ENCODE measurements at places on chromosomes 5 and 9.
A peak's percentile ranks its signal among the peaks of the same experiment; 100 is the strongest.

DNA sequence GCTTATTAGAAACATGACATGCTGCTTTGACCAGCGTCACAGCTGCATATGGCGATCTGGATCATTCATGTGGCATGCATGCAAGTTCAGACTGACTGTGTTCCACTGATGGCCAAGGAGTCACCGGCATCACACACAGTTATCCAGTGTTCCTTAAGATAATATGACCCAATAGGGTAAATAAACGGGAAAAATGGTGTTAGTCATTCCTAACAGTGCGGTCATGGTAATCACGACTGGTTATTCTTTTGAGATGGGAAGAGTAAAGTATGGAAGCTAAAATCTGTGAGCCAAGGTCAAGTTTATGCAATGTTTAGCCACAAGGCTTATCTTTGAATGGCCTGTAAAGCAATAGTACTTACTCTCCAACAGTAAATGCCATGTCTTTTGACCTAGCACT is 29.3 kb upstream of the LVRN start:
- no peak for DNase-seq

DNA sequence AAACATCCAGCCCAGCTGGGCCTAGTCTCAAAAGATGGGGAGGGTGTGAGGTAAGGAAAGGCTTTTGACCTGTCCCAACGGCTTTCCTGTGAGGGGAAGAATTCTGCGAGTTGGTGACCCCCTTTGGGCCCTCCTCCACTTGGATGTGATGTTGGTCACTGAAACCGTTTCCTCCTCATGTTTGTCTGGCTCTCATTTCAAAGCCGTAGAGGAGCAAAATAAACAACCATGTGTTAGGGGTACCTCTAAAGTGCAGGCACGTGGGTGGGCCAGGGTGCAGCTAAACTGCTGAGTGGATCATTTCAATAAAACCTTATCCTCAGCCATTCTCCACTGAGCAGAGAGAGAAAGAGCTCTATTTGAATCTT is 84.3 kb upstream of the MELK start:
- no peak for DNase-seq

GRCh38 chr9:6680797-6681146 is 35.2 kb upstream of the GLDC start:
- peak; percentile 40 for DNase-seq

DNA sequence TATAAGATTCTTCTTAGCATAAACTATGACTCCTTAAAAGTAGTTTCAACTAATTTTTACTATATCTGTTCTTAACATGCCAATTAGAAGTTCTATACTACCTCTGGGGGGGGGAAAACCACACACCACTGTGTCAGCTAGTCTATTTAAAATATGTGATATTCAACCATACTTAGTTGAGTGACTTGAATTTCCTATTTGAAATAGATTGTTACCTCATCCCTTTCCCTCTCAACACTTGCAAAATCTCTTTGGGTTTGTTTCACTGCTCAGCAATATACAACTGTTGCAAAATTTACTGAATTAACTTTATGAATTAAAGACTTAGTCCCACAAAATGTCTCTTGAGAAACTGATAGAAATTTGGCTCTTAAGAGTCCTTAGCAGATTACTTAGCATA is 151.1 kb upstream of the POU5F2 start:
- DNase-seq: no peak

GRCh38 chr5:108617467-108618435 is 129.9 kb upstream of the FER start:
- no peak for DNase-seq

DNA sequence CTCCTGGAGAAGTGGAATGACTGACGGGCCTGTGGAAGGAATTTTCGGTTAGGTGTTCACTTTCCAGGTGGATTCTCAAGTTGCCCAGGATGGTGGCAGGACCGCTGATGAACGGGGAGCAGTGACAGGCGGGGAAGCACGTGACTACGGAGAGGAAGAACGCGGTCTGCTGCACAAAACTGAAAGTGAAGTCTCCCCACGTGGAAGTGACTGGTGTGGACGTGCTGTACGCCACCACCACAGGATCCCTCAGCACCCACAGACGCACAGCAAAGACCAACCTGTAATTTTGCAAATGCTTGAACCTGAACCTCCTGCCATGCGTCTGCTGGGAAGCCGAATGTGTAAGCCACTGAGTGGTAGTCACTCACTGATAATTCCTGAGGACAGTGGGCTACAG is 51.4 kb downstream of the RNF130 start:
- no peak for DNase-seq

DNA sequence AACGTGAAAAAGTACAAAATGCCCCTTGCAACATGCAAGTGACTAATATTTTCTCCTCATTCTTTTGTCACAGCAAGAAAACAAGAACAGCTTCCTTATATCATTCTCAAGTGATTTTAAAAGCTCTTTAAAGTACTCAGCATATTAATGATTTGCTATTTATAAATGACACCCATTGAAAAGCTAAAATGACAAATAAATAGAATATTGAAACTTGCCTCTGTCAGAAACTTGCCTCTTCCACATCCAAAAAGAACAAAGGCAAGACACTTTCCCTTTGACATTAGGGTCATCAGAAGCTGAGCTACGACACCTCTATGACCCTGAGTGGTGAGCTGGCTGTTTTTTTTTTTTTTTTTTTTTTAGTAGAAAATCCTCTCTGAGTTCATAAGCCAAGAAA is 339.6 kb upstream of the ITGA1 start:
- no peak for DNase-seq

GRCh38 chr5:36059571-36060419 is 6.9 kb downstream of the UGT3A2 start:
- no peak for DNase-seq

GRCh38 chr9:114684036-114684435 is 2.0 kb upstream of the TEX48 start:
- DNase-seq: no peak

DNA sequence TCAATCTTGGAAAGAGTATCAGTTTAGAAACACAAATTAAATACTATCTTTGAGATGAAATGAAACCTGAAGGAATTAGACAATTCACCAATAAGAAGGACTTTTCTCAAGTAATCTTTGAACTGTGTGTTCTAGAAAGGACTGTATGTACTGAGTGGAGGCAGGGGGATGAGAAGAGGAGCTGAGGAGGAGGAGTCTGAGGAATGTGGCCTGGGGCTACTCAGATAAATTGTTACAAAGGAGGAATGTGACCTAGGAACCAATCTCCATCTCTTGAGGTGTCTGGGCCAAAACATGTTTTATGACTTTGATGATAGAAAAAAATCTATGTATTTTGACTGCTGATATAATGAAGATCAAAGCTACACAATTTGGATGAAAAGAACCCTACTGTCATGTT is 124.3 kb upstream of the ANKRD55 start:
- no peak for DNase-seq

DNA sequence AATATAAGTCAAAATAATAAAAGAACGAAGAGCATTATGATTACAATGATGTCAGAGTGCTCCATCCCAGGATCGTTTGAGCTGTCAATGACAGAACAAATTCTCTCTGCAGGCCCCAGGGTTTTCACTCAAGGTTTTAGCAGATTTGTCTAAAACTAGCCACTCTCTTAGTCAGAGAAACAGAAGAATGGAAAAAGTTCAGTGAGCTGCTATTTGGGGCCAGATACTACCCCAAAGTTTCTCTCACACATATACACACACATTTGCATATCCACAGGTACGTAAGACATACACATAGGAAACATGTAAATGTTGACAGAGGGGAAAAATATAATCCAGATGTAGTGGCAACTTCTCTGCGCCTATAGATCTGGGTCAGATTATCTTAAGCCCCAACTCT is 76.3 kb upstream of the SEMA6A start:
- DNase-seq: no peak

DNA sequence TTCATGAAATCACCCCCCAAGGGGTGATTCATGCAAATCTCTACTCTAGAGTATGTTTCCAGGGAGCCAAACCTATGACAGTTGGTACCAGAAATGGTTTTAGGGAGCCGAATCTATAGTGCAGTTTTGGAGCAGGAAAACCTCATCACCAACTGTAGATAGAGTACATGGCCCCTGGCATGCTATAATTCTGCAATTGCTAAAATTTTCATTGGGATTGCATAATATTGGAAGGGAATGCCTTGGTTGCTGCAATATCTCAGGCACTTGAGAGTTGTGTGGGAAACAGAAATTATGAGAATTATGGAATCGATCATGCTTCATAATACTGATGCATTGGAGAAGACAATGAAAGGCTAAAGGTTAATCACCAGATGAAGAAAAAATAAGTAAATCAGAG is 148.2 kb upstream of the PLPPR1 start:
- DNase-seq: no peak

DNA sequence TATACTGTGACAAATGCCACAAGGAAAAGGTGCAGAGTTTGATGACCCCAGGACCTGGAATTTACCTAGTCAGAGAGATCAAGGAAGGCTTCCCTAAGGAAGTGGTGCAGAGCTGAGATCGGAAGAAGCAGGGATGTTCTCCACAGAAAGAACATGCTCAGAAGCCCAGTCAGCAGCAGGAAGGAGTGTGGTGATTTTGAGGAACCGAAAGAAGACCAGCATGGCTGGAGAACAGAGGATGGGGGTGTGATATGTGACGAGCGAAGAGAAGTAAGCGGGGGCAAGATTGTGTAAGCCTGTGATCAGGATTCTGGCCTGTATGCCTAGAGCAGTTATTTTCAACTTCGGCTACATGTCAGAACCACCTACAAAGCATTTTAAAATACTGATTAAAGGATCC is 18.7 kb upstream of the PIK3R1 start:
- no peak for DNase-seq

- DNase-seq: no peak
Observed at GRCh38 chr5:123809594-123810221, 297.7 kb downstream of the CSNK1G3 start.

GRCh38 chr5:65255294-65255693 is 226.4 kb downstream of the ADAMTS6 start:
- no peak for DNase-seq

DNA sequence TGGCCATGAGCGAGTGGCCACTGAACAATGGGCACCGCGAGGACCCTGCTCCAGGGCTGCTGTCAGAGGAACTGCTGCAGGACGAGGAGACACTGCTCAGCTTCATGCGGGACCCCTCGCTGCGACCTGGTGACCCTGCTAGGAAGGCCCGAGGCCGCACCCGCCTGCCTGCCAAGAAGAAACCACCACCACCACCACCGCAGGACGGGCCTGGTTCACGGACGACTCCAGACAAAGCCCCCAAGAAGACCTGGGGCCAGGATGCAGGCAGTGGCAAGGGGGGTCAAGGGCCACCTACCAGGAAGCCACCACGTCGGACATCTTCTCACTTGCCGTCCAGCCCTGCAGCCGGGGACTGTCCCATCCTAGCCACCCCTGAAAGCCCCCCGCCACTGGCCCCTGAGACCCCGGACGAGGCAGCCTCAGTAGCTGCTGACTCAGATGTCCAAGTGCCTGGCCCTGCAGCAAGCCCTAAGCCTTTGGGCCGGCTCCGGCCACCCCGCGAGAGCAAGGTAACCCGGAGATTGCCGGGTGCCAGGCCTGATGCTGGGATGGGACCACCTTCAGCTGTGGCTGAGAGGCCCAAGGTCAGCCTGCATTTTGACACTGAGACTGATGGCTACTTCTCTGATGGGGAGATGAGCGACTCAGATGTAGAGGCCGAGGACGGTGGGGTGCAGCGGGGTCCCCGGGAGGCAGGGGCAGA is 53.3 kb downstream of the JADE2 start:
- DNase-seq: no peak

GRCh38 chr9:109966643-109967368 is 186.8 kb downstream of the PALM2AKAP2 start:
- DNase-seq: no peak

- DNase-seq: no peak
Observed at GRCh38 chr5:74118071-74118470, 492.1 kb downstream of the ARHGEF28 start.

DNA sequence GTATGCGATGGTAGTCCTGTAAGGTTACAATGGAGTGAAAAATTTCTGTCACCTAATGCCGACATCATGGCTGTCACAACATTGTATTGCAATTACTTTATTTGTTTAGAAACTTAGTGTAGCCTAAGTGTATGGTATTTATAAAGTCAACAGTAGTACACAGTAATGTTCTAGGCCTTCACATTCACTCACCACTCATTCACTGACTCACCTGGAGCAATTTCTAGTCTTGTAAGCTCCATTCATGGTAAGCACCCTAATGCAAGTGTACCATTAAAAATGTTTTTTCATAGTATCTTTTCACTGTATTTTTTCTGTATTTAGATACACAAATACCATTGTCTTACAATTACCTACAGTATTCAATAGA is 58.5 kb downstream of the ATP10B start:
- no peak for DNase-seq

DNA sequence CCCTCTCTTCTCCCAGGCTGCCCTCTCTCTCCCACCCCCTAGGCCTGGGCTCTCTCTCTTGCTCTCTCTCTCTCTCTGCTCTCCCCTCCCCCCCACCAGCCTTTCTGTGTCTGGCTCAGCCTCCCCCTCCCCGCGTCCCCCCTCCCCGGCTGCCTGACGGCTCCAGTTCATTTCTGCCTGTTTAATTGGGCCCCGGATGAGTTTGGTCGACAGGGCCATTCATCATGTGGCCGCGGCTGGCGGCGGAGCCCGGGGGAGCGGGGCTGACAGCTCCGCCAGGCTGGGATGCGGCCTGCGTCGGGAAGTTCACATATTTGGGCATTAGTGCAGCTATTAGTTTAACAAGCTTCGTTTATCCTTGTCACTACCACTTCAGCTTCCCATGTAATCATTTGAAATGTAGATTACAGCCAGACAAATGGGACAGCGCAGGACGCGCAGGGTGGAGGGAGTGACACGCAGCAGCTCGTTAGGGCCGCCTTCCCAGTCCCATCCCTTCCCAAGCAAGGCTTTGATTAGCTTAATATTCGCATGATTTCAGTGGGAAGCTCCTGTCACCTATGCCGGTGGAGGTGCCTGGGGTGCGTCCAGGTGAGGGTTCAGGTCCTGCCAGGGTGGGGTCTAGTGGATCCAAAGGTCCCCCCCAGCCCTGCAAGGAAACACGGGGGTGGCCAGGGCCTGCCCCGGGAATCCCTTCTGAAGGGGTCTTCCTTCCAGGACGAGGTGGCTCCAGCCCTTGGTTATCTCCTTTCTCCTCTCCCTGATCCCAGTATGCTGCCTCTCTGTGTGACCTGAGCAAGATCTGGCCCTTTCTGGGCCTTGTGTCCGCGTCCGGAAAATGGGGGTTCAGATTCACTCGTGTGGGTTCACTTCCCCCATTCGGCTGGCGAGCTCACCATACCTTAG is 214.8 kb downstream of the PAX5 start:
- DNase-seq: no peak

DNA sequence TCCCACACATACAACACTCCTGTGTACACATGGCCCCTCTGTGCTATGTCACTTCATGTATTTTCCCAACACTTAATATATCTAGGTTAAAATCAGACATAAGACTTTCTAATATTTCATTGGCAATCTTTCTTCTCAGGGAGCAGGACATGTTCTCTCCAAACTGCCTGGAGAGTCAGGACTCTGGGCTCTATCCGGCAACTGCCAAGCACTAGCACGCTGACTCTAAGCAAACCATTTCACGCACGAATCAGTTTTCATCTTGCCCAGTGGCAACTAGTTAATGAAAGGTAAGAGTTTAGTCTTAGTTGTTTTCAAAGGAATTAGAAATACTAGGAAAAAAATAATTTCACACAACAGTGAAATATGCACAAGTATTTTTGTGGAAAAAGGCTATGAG is 124.8 kb downstream of the NFIB start:
- no peak for DNase-seq

Data from effector CD4-positive, alpha-beta T cell (primary cell).